ENCODE measurements at places on chromosomes 2 and 18.

DNA sequence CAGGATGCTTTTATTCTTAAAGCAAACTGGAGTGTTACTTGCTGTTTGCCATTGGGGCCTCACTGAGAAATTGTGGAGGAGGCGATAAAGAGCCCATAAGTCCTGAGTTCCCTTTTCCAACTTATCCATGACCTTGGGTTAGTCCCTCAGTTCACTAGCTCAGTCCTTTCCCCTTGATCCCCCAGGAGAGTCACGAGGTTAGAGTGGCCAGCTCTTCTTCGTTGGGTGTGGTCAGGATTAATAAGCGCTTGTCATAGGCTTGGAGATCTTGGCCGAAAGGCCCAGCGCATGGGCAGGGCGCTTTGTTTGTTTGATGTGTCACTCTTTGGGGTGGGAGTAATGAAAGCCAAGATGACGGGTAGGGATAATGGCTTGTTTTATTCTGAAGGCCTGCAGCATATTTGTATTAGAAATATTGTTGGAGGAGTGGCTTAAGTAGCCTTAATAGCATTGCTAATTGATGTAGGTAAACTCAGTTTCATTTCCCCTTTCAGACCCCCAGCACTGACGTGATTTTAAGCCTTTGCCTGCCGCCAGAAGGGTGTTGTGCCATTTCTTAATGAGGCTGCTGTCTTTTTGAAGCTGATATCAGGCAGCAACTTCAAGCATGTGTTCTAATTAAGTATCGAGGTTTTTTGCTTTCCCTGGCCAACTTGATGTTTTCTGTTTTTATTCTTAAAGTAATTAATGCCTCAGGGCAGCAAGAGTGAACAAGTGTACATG is 15.7 kb downstream of the GRHL1 start:
- no peak for DNase-seq

DNA sequence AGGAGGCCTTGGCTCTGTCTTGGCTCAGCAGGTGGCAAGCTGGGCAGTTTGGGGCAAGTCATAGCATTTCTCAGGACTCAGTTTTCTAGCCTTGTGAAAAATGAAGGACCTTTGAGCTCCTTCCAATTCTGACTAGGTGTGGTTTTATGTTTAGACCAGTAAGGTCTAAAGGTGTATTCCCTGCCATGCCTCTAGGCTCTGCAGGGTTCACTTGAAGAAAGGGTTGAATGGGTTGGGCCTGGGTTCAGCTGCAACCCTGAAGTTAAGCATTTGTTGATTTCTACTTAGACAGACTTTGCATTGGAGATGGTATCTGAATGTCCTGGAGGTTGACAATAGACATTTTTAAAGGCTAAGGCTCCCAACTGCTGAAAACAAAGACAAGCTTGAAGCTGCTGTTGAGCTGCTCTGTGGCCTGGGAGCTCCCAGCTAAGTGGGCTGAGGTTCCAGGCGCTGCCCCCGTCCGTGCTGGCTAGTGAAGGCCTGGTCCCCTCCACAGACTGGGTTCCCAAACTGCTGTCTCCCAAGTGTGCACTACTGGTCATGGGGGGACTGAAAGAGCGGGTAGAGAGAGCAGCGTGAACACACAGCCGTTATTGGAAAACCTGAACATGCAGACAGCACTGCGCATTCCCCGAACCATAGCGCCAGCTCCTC is 100.7 kb upstream of the SMAD7 start:
- DNase-seq, result no peak

DNA sequence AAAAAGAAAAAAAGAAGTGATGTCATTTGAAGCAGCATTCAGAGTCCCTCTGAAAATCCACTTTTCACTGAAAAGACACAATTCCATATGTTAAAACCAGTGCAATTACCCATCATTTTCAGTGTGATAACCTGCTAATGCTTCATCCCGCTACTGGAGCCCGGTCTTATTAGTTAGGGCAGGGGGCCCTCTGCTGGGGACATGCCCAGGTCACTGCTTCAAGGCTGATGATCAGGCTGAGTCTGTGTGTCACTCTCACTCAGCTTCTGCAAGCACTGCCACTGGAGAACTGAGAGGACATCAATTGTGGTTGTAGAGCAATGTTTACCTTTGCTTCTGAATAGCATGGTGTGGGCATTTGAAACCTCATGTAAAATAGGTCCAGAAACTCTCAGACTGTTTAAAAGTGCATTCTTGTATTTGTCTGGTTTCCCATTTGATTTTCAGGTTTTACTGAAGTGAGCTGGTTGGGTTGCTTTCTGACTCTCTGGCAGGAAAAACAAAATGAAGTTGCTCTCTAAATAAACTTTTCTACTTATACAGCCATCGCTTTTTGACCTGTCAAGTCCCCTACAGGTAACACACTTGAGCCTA is 49.2 kb upstream of the NXPH2 start:
- DNase-seq, result no peak

GRCh38 chr18:34492652-34493051 is 217.4 kb upstream of the DTNA start:
- no peak for DNase-seq

DNA sequence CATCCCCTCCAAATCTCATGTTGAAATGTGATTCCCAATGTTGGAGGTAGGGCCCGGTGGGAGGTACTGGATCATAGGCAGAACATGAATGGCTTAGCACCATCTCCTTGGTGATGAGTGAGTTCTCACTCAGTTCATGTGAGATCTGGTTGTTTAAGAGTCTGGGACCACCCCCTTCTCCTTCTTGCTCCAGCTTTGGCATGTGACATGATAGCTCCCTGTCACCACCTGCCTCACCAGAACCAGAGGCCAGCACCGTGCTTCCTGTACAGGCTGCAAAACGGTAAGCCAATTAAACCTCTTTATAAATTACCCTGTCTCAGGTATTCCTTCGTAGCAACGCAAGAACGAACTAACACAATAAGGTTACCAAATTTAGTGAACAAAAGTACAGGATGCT is 95.4 kb downstream of the ZBTB7C start:
- DNase-seq, result no peak

DNA sequence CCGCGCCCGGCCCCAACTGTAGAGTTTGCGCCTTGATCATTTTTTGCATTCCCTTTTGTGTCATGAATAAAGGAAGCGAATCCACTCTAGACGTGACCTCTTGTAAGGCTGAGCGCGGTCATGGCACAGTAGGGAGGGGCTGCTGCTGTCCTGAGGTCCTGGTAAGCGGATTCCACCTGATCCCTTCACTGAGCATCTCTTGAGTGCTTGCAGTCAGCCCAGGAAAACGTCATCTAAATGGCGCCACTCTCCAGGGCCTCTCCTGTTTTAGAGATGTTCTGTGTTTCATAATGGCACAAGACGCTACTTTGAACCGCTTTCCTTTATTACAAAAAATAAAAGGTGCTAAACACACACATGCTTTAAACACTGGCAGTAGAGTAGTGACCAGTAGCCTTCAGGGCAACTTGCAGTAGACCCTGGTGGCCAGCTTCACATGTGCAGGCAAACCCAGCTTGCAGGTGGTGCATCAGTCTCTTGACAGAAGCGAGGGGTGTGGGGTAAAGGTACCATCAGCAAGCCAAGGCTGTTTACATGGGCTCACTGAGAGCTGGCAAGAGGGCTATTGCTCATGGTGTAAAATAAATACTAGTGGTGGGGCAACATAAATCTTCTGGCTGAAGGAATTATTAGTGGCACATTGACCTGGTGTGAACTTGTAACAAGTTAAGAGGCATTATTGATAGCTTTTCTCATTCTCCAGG is 43.0 kb upstream of the ACKR3 start:
- no peak for DNase-seq

DNA sequence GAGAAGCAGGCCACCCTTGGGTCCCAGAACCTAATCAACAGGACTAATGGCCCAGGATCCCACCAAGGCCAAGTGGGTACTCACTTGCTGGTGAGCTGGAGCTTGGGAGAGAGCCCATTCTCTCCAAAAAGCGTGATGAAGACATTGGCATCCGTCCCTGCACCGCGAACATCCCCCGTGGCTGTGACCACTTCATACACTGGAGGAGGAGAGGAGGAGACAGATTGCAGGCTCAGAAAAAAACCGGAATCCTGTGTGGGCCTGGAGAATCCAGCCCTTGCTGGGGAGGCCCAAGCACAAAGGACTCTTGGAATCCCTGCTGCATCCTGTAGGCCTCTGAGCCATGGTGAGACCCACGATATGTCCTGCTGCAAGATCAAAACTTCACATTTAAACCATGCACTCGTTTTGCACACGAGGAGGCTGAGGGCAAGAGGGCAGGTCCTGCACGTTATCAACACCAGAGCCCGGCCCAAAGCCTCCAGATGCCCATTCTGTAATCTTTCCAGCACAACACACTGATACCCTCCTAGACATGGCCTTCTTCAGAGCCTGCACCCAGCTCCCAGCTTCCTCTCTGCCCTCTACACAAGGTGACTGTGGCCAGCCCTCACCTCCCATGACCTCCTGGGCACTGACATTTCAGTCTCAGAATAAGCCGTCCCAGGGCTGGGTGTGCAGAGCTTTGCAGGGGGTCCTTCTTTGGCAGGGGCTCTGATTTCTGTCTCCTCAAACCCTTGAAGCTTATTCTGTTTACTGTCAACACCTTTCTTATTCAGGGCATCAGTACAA is 7.8 kb downstream of the LOXHD1 start:
- no peak for DNase-seq

DNA sequence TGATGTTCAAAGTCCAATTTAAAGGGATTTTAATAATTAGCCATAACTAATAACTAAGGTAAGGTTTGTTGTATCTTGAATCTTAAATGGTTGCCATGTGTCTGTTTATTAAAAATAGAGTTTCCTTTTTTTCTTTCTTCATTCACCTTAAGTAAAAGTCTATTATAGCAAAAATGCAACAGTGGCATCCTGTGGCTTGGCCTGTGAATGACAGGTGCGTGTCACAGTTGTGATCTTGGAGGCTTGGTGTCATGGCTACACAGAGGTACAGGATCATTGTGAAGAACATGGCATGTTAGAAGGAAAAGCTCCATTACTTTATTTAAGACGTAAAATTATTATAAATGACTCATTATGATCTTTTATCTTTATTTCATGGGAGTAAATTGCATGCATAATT is 246.1 kb downstream of the BCL2 start:
- no peak for DNase-seq

DNA sequence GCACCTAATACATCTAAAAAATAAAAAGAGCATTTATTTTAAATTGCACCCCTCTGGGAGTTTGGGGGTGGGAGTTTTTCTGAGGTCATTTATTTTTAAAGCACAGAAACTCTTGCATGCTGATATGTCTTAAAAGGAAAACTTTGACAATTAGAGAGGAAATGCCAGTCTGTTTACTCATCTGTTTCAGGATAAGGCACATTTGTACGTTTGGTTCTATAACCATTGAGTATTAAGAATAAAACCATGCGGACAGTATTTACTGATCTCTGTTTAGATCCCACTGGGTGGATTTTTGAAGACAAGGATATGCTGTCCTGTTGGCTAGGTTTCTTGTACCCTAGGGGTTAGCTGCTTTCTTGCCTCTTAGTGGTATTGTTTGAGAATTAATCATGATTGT is 122.9 kb downstream of the TANC1 start:
- no peak for DNase-seq

DNA sequence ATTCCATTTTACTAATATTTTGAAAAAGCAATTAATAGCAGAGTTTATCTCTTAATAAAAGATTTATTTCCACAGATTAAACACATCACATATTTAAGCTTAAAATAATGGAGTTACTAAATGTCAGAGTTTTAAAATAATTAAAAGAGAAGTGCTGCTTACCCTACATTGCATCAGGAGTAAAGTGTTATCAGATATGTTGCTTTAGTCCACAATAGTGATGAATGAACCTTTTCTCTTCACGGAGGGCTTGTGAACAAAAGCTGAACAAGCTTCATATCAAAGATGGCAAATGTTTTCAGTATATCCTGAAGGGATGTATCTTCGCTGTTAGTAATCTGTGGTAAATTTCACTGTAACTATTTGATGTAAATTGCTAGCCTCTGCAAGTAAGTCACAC is 69.4 kb upstream of the TTC27 start:
- DNase-seq, result no peak

- DNase-seq, result no peak
These were observed 309.7 kb downstream of the IRS1 start for GRCh38 chr2:226489775-226490541.

GRCh38 chr2:86082756-86083155 is 22.9 kb downstream of the POLR1A start:
- DNase-seq, result no peak

DNA sequence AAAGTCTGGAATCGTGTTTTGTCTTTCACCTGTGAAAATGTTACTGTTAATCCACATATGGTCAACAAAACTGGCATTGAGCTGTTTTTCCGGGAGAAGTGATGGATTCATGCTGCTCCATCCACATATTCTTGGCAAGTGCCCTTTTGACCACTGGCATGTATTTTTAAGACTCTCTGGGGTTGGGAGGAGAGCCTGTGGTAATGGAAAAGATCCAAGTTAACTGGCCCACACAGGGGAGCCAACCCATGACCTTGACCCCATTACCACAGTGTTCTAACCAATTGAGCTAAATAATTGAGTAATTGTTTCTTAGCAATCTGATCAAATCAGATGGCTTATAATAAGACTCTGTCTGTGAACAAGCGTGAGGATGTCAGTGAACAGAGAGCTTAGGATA is 296.2 kb upstream of the NRP2 start:
- DNase-seq, result no peak

DNA sequence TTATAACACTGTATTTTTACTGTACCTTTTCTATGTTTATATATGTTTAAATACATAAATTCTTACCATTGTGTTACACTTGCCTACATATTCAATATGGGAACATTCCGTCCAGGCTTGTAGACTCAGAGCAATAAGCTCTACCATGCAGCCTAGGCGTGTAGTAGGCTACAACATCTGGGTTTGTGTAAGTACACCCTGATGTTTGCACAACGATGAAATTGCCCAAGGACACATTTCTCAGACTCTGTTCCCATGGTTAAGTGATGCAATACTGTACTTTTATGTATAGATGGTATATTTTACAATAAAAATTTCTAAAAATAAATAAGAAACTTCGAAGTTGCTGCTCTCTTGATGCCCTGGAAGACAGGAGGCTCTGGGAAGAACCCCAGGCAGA is 38.4 kb downstream of the YPEL5 start:
- no peak for DNase-seq

GRCh38 chr18:68176901-68177300 is 538.0 kb downstream of the TMX3 start:
- DNase-seq, result no peak

DNA sequence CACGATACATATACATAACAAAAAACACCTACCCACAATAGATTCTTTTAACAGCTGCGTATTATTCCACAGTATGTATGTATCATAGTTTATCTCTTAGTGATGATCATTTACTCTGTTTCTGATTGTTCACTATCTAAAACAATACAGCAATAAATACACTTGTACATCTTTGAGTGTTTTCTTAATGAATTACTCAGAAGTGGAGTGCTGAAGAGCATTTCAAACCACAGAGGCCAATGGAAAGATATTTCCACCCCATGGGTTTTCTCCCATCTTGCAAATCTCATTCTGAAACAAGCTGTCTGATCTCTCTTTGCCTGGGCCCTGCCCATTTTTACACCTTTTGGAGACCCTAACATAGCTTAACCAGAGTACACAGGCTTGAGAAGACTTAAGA is 113.8 kb upstream of the KLF7 start:
- no peak for DNase-seq

DNA sequence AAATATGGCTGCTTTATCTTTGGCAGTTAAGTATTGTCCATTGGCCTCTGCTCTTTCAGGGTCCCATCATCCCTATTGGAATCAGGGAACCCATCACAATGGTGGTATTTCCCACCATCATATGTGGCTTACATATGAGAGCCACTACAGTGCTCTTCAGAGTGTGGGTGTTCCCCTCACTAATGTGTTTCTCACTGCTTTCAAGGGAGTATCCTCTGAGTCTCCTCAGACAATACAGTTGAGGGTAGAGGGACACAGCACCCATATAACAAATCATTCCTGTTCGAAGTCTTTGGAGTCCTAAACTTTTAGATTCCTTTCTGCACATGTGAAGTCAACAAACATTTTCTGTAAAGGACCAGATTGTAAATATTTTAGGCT is 48.8 kb upstream of the DNAJC10 start:
- no peak for DNase-seq

Data from T1000 (cell line).